Fibroblast of lung (primary cell): ENCODE measurements at places on chromosomes 5 and 9. TPM values are rescaled to one million over a fixed set of nuclear protein-coding genes. Genes with fewer than 3 reads are reported as not detected.

IL7R gene
- 10.3 and 67.9 TPM in 2 replicates for total RNA-seq

LECT2 gene
- total RNA-seq = not detected in 2 replicates

IL3 gene
- total RNA-seq = not detected in 2 replicates

CCL19 gene
- total RNA-seq = not detected in 2 replicates

ORM2 gene
- total RNA-seq = not detected in 2 replicates

HMCN2 gene
- total RNA-seq = under 0.01 TPM in 2 replicates

KIAA1958 gene
- total RNA-seq = 2.1 and 3.0 TPM in 2 replicates

NUTM2G gene
- total RNA-seq = not detected in 2 replicates

AK6 gene
- total RNA-seq = 31.3 and 34.3 TPM in 2 replicates

TUSC1 gene
- total RNA-seq = 7.9 and 10.5 TPM in 2 replicates

TTLL11 gene
- 3.9 and 4.8 TPM in 2 replicates for total RNA-seq

LCP2 gene
- total RNA-seq = under 0.01 TPM in 1 of 2 replicates, not detected in the other

SLC12A2 gene
- total RNA-seq = 13.7 and 19.0 TPM in 2 replicates

SPAAR gene
- total RNA-seq = under 0.01 and 0.17 TPM in 2 replicates

MARCOL gene
- not detected in 2 replicates for total RNA-seq

PPP2R2B gene
- total RNA-seq = under 0.01 and 1.5 TPM in 2 replicates

ASS1 gene
- 223 and 276 TPM in 2 replicates for total RNA-seq

AFAP1L1 gene
- 7.1 and 9.5 TPM in 2 replicates for total RNA-seq
